ENCODE measurements at places on chromosomes 6 and 20.

DNA sequence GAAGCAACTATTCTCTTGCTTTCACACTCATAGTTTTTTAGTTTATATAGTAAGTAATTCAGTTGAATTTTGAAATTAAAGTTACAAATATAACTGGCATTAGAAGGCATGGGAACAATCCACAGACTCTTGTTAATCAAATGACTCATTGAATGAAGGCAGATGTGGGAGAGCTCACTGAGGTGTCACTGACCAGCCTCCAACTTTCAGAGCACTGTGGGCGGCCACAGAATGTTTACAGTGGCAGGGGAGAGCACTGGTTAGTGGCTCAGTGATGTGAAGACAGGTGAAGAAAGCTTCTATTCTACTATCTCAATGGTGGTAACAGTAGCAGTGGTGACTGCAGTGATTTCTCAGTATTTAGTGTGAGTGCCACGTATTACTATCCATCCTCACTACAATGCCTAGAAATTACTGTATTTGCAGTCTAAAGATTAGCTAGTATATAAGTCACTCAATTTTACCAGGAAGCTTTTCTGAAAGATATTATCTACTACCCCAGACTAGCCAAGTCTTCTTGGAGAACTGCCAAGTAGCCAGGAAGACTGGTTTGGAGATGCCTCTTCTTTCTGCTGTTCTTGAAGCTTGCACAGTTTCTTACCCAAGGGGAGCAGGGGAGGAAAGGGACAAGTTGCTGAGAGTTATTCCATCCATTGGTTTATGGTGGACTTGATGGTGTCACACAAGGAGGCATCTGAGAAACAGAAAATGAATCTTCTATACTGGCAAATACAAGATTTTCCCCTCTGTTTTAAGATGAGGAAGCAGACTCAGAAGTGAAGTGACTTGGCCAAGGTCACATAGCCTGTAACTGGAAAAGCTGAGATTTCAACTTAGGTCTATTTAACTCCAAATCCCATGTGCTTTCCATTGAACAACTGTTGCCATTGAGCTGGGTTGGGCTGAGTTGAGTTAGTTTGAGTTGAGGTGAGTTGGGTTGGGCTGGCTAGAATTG lies 231.2 kb downstream of the ANKRD60 start:
- DNase-seq: no peak

GRCh38 chr6:156438350-156438923 lies 338.7 kb upstream of the ARID1B start:
- DNase-seq: no peak

- DNase-seq: no peak
These were observed 5.9 kb upstream of the C6orf136 start for GRCh38 chr6:30641048-30641447.

DNA sequence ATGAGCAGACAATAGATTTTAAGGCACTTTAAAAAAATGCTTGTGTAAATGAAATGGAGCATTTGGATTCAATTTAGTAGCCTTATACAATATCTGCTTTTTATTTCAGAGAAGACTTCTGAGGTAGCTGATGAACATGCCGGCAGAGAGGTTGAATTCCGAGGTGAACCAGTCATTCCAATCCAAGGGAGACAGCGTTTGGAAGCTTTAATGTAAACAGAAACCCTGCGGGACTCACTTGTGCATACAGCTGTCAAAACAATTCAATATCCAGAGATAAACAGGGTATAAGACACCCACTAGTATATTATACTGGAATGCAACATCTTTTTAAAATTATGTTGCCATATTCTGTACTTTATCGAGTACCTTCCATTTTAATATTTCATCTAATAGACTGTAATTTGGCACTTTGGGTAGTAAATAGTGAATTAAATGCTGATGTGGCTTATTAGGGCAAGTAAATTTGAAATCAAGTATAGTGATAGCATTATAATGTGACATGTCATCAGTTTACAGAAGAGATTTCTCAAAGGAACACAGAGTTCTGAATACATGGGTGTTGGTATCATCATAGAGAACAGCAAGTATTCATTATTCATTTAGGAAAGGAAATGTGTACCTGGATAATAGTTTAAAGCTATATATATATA lies 347.7 kb downstream of the PRKN start:
- no peak for DNase-seq

DNA sequence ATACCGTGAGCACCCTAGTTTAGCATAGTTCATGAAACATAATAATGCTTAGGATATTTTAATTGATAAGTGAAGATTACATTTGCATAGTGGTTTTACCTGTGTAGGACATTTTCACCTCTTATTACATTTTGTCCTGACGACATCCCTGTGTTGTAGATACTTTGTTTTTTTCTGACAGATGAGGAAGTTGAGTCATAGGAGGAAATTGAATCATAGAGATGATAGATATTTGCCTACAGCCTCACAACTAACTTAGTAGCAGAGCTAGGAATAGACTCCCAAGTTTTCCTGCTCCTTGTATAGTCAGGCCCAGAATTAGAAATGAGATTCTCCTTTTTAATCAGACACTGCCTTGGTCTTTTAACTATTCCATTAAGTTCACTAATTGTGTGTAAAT lies 100.5 kb upstream of the SUPT3H start:
- DNase-seq: no peak

- DNase-seq: no peak
These were observed 384.1 kb downstream of the LAMA2 start for GRCh38 chr6:129267028-129267427.
